Stimulated activated CD4-positive, alpha-beta T cell treated with anti-CD3 and anti-CD28 coated beads, TNF-alpha, amount 100 ng/mL, for 1 hour (primary cell): ENCODE measurements at places on chromosomes 5 and 9.

GRCh38 chr9:125650271-125650737 lies 56.7 kb downstream of the MAPKAP1 start:
- DNase-seq = no peak

DNA sequence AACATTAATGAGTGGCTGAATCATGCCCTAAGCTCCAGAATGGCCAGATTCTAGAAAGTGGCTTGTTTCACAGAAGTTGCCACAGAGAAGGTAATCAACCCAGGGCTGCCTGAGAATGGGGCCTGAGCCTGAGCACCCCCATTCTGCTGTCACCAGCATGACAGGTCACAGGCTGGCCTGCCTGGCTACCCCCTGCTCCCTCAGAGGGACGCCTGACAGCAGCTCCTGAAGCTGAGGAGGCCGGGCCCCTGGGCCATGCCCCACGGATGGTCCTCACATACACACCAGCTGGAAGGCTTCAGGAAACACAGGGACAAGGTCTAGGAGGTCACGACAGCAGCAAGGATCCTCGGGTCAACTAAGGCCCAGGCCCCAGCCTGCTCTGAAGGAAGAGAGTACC lies 3.7 kb downstream of the GABRP start:
- no peak for DNase-seq

GRCh38 chr5:6733411-6734242 lies 20.4 kb downstream of the TENT4A start:
- DNase-seq = no peak

DNA sequence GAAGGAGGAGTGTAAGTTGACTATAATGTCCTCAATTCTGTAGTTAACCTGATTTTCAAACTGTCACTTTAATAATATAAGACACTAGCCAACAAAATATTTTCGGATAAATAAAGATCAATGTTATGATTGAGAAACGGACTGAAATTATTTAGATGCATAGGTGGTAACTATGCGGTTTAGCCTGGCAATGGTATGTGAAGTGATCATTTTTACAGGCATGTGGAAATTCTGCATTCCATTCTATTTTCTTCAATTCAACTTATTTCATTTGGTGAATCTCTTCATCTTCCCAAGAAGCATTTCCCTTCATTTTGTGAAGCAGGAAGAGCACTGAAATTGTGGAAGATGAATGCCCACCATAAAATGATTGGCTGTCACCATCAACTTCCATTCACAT lies 1457.5 kb upstream of the CDH9 start:
- no peak for DNase-seq

- no peak for DNase-seq
These were observed 11.7 kb downstream of the SPDL1 start for GRCh38 chr5:169595172-169595820.

GRCh38 chr9:137647096-137647714 lies 28.4 kb downstream of the EHMT1 start:
- no peak for DNase-seq

- no peak for DNase-seq
These were observed 173.9 kb upstream of the KLF9 start for GRCh38 chr9:70588381-70588780.

DNA sequence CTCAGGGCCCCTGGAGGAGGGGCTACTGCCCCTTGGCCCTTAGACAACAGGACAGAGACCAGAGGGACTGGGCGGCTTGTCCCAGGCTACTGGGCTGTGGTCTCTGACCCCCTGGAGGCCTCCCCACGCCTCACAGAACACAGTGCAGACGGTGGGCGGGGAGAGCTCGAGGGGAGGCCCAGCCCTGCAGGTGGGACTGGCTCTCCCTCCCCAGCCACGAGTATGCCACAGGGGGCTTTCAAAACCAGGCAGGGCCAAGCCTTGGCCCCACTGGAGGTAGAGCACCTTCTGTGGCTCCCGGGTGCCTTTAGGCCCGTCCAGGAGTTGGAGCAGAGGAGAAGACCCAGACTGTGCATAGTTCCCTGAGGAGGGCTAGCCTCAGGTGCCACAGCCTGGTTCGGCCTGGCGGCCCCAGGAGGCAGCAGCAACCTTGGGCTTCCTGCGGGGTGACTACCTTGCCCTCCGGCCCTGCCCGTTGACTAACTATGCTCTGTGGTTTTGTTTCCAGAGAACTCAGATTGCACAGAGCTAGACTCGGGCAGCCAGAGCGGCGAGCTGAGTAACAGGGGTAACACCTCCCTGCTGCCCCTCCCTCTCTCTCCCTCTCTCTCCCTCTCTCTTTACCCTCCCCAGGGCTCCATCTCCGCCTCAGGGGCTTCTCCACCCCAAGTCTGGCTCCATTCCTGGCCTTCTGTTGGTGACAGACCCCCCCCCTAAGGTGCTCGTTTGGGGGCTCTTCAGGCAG lies 15.5 kb downstream of the CARD19 start:
- DNase-seq = no peak
